HS-5 (cell line): ENCODE measurements at places on chromosomes 2 and 18.

DNA sequence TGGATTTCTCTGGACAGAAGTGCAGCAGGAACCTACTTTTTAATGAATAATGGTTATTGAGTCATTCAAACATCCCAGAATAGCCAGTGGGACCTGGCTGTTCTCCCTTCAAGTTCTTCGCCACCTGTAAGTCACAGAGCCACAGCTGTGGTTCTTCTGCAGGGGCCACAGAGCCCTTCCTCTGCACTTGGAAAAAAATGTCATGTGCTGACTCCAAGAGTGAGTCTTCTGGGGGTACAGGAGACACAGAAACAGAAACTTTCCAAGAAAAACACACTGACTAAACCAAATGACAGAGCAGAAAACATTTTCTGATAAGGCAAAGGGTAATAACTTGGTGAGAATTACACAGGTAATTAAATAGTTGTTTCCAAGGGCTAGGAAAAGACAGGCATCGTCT is 68.7 kb upstream of the FN1 start:
- DNase-seq: no peak

DNA sequence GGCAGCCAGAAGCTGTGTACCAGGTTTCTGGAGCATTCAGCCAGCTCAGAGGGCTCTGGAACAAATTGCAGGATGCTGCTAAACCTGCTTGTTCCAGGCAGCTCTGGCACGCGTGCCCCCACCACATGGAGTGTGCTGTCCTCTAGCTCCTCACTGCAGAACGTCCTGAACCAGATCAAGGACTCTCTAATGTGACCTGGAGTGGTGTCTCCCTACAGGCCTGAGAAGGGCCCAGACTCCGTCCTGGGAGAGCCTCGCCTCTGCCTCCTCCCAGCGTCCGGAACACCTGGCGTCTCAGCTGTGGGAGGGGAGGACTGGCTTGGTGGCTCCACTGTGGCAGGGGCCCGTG is 115.6 kb upstream of the GPC1 start:
- DNase-seq: no peak

DNA sequence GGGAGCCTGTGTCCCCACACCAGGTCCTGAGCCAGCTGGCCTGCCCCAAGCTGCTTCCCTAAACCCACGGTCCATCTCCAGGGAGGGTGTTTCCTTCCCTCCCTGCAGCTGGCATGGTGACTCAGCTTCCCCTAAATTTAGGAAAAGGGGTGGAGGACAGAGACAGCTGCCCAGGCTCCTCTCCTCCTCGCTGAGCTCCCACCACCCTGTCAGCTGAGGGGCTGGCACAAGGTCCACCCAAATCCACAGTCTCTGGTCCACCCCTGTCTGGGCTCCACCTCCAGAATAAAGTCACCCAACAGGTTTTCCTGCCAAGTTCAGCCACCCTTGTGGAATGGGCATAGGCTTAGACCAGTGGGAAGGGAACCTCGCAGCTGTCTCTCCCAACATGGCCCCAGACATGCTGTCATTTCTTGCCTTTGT is 156.5 kb downstream of the TNS1 start:
- no peak for DNase-seq

DNA sequence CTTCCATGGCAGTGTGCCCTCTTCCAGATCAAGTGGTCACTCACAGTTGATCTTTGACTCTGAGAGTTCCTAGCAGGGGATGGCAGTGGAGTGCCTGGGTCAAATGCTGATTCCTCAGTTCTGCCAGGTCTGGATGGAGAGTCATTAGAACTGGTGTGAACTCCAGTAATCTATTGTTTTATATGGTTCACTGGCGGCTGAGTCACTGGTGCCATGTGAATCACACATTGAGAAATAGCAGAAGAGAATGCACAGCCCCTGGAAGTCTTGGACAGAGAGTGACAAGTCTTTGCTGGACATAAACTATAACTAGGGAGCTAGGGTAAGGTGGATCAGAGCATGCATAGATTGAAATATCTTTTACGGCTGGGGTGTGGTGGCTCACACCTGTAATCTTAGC is 86.9 kb downstream of the EIF2AK3 start:
- DNase-seq: peak; percentile 46

DNA sequence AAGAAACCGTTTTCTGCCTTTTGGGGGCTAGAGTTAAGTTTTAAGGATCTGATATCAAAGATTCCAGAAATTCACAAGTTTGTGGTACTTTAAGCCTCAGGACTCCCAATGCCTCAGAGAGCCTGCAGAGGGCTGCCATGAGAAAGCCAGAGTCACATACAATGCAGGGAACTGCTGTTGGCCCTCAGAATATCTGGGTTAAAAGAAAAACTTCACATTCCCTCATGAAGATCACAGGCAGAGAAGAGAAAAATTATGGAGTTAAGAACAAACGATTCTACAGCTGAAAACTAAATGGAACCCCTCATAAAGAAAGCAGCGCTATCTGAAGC is 39.5 kb downstream of the HDAC4 start:
- no peak for DNase-seq

GRCh38 chr2:26605195-26605998 is 35.8 kb downstream of the CIB4 start:
- DNase-seq: peak; percentile 26

DNA sequence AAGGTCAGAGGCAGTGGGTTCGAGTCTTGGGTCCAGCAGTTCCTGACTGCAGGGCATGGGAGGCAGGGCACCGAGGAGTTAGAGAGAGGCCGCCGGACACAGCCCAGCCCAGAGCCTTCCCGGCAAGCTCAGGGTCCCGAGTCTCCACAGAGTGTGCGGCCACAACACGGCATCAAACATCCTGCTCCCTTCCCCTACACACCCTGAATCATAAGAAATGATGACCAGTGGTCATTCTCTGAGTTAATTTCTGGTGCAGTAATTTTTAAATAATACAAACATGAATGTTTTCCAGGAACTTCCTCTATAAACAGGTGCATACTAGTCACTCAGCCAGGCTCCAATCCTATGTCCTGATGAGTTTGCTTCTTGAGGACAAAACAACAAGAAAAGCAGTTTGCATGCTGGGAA is 118.0 kb downstream of the PXDN start:
- DNase-seq: no peak

DNA sequence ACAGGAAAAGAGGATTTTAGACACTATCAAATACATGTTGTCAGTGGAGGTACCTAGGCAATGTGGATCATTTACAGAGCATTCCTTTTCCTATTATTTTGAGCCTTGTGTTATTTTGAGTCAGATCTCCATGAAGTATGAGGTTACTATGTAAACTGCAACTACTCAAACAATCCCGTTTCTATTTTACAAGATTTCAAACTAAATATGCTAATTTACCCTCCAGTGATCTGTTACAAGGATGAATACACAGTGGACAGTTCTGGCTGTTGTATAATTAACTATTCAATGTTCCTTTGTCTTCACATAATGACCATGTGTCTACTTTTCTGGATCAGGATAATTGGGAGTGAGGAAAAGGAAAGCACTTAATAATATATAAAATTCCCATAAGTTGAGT is 4.6 kb downstream of the HOXD1 start:
- no peak for DNase-seq

DNA sequence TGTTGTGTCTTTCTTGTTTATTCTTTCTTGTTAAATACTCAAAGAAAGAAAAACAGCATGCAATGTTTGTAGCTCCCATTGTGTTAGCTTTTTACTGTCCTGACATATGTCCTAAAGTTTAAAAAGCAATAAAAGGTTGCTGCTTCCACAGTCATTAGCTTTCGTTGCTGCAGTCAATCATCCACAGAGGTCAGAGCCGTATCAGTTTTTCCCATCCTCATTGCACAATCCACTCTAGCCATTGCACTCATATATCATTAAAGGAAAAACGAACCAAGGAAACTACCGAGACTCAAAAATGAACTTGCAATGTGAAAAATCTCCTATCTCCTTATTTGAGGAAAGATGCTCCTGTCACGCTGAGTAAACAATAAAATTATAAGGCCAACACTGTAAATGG is 954.1 kb downstream of the DPP10 start:
- no peak for DNase-seq

- no peak for DNase-seq
Measured at GRCh38 chr2:146209842-146210275, 1635.0 kb upstream of the ACVR2A start.

GRCh38 chr2:96207774-96208142 is 869 bp downstream of the STARD7 start:
- no peak for DNase-seq

GRCh38 chr2:132547090-132547687 is 122.8 kb downstream of the LYPD1 start:
- peak; percentile 53 for DNase-seq

DNA sequence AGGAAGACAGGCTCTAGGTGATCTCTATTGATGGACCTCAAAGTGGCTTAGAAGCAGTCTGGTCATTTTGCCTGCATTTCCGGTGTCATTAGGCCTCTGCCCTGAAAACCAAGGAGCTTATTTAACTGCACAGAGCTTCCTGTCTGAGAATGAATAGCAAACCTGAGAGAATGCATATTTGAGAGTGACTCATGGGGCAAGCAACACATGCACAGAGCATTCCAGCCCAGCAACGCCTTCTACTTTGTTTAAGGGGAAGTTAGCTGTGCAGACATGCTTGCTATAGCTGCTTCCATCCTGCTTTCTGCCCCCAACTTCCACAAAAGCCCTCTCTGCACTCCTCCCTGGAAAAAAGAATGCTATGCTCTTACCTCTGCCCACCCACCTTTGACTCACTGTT is 232.8 kb downstream of the GRB14 start:
- DNase-seq: peak; percentile 82

- peak; percentile 61 for DNase-seq
Measured at GRCh38 chr2:61247204-61247812, 85.3 kb downstream of the C2orf74 start.

DNA sequence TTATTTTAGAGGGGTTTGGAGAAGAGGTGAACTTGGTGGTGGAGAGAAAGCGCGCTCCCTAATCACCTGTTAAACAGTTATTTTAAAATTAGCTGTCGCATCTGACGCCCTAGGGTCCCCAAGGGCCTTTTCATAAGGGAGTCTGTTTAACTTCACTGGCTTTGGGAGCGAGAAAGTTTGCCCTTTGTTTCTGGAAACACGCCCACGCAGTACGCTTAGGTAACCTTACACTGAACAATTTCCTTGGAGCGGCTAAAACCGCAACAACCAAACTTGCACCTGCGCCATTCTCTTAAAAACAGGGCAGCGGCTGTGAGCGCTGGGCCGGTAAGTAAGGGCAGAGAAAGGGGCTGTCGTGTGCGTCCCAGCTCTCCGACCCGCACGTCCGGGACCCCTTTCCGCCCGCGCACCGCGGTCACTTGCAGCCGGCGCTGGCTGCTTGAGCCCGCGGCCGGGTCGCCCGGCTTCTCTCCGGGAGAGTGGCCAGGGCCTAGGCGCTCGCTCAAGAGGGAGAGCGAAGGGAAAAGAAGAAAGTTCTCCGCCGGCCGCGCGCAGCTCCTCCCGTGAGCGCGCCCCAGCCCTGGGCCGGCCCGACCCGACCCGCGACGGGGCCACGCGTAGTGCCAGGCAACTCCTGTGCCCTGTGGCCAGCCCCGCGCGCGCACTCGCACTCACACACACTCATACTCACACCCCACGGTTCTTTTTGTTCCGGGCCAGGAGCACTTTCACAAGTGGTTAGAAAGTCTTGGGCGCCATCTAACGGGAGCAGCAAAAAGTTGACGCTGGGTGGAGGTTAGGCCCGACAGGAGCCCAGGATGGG is 19.2 kb downstream of the POU3F3 start:
- no peak for DNase-seq

- no peak for DNase-seq
Measured at GRCh38 chr2:80153151-80153550, 151.4 kb downstream of the LRRTM1 start.

DNA sequence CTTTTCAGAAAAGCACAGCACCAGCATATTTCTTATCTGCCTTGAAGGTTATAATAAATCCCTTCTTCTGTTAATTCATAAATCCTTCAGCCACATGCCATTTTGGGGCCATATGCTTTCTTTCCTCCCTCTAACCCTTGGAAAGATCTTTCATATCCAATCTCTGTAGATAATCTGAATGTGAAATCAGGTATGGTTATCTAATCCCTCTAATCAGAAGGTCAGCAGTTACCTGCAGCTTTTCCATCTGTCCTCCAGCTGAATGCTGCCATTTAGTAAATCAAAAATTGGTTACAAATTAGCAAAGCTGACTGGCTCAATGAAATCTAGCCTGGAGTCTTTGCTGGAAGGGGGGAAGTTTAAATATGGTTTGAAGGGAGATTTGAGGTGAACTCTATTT is 230.5 kb downstream of the PIK3C3 start:
- DNase-seq: no peak

- no peak for DNase-seq
Measured at GRCh38 chr2:161842736-161843433, 218.7 kb downstream of the SLC4A10 start.

DNA sequence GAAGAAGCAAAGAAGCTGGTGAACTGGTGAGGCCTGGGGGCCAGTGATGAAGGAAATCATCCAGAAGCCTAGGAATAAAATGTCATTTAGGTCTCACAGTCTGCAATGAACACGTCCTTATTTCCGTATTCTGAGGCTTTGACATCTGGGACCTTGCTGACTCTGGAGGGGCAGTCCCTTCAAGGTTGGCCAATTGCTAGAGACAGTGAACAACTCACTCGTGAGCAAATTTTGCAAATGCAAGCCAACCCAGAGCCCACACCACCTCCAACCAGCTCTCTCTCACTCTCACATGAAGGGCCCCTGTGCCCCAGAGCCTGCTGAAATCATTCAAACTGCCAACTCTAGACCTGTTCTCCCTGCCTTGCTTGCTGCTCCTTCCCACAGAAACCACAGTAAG is 279.1 kb upstream of the LYPD1 start:
- DNase-seq: no peak

- no peak for DNase-seq
Measured at GRCh38 chr2:200592406-200593075, 6.7 kb downstream of the AOX1 start.

- DNase-seq: no peak
Measured at GRCh38 chr2:14557111-14557510, 75.4 kb upstream of the LRATD1 start.

DNA sequence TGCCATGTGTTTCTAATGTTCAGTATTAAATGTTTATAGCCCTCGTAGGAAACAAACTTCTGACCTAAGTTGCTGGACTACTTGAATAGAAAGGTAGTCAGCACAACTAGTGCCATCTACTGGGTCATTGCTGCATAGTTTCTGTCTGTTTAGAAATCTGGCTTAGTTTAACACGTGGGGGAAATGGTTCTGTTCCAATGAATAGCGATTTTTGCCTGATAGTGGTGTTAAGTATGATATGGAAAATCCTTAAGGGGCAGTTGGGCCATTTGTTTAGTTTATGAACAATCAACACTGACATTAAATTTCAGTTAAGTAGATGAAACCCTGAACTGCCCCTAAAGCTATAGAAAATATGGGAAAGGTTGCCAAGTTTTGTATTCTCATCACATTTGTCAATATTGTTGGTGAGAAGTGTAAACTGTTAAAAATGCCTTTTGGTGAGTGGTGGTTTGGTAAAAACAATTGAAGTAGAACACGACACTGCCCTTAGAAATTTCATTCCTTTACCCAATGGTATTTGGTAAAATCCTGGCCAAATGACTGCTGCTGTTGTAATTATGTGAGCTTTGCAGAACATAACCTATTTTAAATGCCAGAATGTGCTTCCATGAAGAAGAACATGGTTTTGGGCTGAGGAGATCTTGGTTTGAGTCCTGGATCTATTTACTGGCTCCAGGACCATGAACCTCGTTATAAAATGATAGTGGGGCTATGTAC is 13.2 kb downstream of the NABP1 start:
- DNase-seq: no peak

- DNase-seq: no peak
Measured at GRCh38 chr18:24011123-24011917, 3.2 kb upstream of the TTC39C start.

GRCh38 chr2:8509621-8510020 is 172.2 kb upstream of the ID2 start:
- no peak for DNase-seq
